ENCODE measurements at places on chromosomes 13 and 19. TPM values are rescaled to one million over a fixed set of nuclear protein-coding genes. Genes with fewer than 3 reads are reported as not detected.

DNA sequence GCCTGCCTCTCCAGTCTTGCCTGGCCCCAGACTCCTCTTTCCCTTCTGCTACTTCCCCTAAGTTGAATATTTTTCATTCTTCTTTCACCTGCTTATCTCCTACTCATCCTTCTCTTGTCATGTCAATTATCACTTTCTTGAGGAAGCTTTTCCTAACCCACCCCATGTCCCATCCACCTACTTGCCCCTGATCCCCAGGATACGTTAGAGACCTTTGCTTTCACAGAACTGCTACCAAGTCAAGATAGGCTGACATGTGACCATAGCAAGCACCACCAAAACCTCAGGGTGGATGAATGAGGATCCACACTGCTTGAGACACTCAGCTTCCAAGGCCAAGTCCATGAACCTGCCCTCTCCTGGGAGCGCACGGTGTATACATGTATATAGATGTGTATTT lies 131.5 kb downstream of the DNAJC15 start:
- no peaks in the 10 kb centered on the region for H3K27me3 ChIP-seq
- H3K4me1 ChIP-seq = no peaks in the 10 kb centered on the region
- H3K36me3 ChIP-seq = no peaks in the 10 kb centered on the region

The NOTCH3 gene
- 3.2 TPM for total RNA-seq

The CNN1 gene
- total RNA-seq = not detected

DNA sequence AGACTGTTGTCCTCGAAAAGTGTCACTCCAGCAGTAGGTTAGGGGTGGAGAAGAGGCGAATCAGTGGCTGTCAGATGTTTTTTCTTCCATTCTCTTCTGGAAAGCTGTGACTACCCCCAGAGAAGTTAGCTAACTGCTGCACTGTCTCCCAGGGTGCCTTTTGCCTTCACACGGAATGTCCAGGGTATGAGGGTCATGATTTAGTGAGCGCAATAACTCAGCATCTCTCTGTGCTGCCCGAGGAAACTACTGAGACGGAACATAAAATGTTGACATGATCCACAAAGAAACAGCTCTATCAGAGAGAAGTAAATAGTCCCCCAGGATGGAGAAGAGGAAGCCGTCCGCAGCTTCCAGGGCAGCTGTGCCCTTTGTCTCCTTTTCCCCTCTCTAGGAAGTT lies 254.0 kb upstream of the ARGLU1 start:
- no peaks in the 10 kb centered on the region for H3K36me3 ChIP-seq
- no peak overlapping the region for H3K27ac ChIP-seq
- no peaks in the 10 kb centered on the region for H3K27me3 ChIP-seq
- no peaks in the 10 kb centered on the region for H3K4me1 ChIP-seq

GRCh38 chr13:64962404-64962803 lies 2267.7 kb downstream of the PCDH9 start:
- DNase-seq = no peak
- no peak overlapping the region for H3K4me3 ChIP-seq
- no peak overlapping the region for H3K27ac ChIP-seq
- H3K4me1 ChIP-seq = no peaks in the 10 kb centered on the region

The RFPL4A gene
- not detected for total RNA-seq

DNA sequence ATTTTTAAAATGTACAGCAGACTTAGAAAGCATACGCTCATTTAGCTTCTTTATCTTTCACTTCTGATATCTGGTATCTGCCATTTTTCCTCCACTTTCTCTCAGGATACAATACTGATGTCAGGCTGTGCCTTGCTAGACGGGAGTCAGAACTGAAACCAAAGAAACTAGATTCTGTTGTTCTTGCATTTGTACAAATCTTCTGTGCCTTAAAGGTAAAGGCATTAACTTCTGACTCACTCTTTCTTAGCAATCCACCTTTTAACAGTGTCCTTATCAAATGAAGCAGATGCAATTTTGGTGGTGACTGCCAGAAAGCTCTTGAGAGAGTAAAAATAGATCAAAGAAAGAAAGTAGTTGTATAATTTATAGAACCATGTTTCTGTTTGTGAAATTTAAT lies 370.4 kb downstream of the PCDH20 start:
- no peak for DNase-seq
- H3K4me3 ChIP-seq = no peak overlapping the region
- H3K36me3 ChIP-seq = no peaks in the 10 kb centered on the region

DNA sequence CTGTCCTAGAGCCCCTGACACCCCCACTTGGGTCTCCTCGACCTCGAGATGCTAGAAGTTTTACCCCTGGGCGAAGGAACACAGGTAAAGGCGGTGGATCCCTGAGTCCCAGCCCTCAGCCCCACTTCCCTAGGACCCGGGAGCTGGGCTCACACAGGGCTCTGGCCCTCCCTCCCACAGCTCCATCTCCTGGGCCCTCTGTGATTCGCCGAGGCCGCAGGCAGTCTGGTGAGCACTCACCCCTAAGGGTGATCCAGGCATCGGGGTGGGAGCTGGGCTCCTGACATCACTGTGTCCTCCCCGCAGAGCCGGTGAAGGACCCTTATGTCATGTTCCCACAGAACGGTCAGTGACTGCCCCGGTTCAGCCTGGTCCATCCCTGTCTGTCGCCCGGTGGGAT lies 8.3 kb downstream of the PLEKHG2 start:
- no peak overlapping the region for H3K27ac ChIP-seq
- no peaks in the 10 kb centered on the region for H3K4me1 ChIP-seq
- H3K4me3 ChIP-seq = no peak overlapping the region

DNA sequence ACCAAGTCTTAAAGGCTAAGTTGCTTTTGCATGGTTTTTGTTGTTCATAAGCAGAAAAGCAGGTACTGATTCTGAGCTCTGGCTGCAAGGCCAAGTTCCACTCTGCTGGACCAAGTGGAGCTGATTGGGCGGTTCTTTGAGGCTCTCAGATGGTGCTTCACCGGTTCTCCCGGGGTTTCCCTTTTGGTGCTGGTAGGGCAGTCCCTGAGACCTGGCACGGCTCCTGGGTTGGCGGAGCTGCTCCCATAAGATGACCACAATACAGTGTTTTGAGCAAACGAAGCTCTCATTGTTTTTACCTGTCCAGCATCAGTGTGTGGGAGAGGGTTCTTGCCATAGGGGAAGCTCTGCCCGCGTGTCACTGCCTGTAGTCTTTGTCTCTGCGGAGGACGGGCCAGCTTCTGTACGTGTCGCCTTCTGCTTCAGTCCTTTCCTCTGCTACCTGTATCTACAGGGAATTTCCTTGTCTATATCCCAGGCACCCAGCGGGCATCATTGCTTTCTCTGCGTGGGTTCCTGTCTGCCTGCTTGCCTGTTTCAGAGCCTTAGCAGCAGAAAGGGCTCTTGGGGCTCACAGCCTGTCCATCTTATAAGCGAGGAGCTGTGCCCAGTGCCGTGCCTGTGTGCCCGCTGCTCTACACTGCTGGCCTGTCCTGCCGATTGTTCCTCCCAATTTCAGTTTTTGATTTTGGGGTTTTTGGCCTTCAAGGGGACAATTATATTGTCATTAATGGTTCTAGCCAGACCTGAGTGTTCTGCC lies 2.3 kb downstream of the U2AF2 start:
- peak overlapping the region; percentile 78 for H3K4me3 ChIP-seq
- DNase-seq = no peak
- H3K27me3 ChIP-seq = no peaks in the 10 kb centered on the region
- peaks cover 49% of the 10 kb centered on the region for H3K36me3 ChIP-seq

DNA sequence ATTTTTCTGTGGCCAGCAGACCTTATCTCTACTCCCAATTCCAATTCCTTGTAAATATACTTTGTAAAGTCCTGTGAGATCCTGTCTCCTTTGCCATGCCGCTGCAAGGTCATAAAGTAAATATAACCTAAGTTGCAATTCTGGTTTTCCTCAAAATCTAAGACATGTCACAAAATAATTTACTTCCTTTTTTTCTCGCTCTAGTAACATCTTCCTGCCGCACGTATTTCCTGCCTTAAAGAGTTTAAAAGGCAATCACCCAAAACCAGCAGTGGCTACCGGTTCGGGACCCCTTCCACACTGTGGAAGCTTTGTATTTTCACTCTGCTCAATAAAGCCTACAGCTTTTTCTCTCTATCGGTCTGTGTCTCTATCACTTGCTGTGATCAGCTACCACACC lies 832.0 kb upstream of the SLITRK5 start:
- H3K27ac ChIP-seq = no peak overlapping the region
- no peak for DNase-seq
- H3K36me3 ChIP-seq = no peaks in the 10 kb centered on the region
- H3K4me1 ChIP-seq = peaks cover 6% of the 10 kb centered on the region
- H3K27me3 ChIP-seq = no peaks in the 10 kb centered on the region
- no peak overlapping the region for H3K4me3 ChIP-seq

- H3K4me3 ChIP-seq = no peak overlapping the region
- no peak overlapping the region for H3K27ac ChIP-seq
- no peaks in the 10 kb centered on the region for H3K4me1 ChIP-seq
Measured at GRCh38 chr19:10617409-10618121, 7.8 kb upstream of the SLC44A2 start.

The ODAD3 gene
- not detected for total RNA-seq

The ZNF534 gene
- not detected for total RNA-seq

- no peak for DNase-seq
- H3K27me3 ChIP-seq = no peaks in the 10 kb centered on the region
- no peaks in the 10 kb centered on the region for H3K36me3 ChIP-seq
- peak overlapping the region; percentile 78 for H3K4me3 ChIP-seq
- no peak overlapping the region for H3K27ac ChIP-seq
- H3K4me1 ChIP-seq = peaks cover 20% of the 10 kb centered on the region
Measured at GRCh38 chr19:5337708-5338655, 2.6 kb downstream of the PTPRS start.

GRCh38 chr19:49222528-49222927 lies 64.9 kb downstream of the TRPM4 start:
- H3K4me3 ChIP-seq = no peak overlapping the region
- no peak for DNase-seq

- no peak overlapping the region for H3K27ac ChIP-seq
- no peak for DNase-seq
- H3K4me3 ChIP-seq = no peak overlapping the region
- H3K27me3 ChIP-seq = no peaks in the 10 kb centered on the region
- no peaks in the 10 kb centered on the region for H3K4me1 ChIP-seq
Measured at GRCh38 chr13:101325423-101325822, 90.9 kb downstream of the NALCN start.

The PLVAP gene
- 0.41 TPM for total RNA-seq

DNA sequence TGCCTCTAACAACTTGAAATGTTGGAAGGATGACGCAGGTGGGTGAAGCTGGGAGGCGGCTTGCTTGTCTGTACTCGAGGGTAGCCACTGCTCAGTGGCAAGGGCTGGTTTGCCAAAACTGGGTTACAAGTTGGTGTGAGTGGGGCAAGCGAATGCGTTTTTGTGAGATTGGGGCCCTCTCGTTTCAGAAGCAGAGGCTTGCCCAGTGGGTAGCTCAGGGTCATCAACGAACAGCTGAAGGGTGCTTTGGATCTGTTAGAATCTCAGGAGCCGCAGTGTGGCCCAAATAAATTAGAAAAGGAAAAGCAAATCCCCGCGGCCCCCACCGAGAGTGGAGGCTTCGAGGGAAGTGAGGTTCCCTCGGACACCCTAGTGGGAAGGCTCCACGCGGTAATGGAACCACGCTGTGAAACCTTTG lies 7.3 kb downstream of the ATP4B start:
- no peak overlapping the region for H3K27ac ChIP-seq
- no peaks in the 10 kb centered on the region for H3K4me1 ChIP-seq
- H3K27me3 ChIP-seq = no peaks in the 10 kb centered on the region
- no peak overlapping the region for H3K4me3 ChIP-seq
- DNase-seq = no peak
- no peaks in the 10 kb centered on the region for H3K36me3 ChIP-seq

The SELENOV gene
- total RNA-seq = not detected

Data from Karpas-422 (cell line).